Fibroblast of the conjunctiva (primary cell): ENCODE measurements at places on chromosomes 1 and 21.

DNA sequence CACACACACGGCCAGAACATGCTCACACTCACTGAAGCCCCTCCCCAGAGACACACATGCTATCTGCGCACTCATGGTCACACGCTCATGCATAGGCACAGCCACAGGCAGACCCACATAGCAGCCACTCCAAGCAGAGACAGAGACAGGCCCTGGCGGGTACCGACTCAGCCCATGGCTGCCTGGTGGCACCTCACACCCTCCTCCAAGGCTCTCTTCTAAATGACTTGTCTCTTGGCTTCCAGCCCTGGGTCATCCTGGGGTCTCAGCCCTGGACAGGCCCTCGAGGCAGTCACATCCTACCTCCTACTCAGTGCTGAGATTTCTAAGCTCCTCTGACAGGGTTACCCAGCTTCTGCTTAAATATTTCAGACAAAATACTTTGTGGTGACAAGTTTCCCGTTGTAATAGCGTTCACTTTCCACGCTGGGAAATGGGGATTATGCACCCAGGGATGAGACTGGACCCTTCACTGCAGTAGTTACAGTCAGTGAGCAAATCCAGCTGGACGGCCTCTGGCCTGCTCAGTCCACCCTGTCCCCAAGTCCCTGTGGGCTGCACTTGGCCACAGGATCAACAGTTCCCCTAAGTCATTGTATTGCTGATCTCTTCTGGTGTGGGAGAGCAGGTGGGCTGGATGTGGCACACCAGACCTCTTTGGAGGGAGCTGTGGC lies 2.9 kb upstream of the NFASC start:
- no peak for DNase-seq

GRCh38 chr1:54811066-54811465 lies 9.9 kb upstream of the TTC22 start:
- DNase-seq, result no peak

DNA sequence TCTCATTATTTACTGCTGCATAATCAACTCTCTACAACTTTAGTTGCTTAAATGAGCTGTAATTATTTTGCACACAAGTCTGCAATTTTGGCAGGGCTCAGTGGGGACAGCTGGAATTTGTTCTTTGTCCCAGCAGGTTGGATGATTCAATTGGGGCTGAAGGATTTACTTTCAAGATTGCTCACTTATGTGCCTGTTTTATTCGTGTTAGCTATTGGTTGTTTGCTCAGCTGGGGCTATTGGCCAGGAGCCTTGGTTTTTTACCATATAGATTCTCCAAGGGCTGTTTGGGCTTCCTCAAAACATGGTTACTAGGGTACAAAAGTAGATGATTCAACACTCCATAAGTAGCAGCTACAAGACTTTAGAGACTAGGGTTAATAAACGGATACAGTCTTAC lies 13.4 kb downstream of the OR10R2 start:
- DNase-seq, result no peak

DNA sequence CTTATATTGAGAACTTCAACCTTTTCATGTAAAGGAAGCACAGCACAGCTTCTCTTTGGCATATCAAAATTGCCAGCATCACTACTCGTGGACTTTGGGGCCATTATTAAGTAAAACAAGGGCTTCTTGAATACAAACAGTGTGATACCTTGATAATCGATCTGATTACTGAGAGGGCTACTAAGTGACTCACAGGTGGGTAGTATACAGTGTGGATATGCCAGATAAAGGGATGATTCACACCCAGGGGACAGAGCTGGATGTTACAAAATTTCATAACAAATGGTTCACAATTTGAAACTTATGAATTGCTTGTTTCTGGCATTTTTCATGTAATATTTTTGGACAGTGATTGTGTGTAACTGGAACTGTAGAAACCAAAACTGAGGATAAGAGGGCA lies 15.4 kb downstream of the HDAC1 start:
- DNase-seq, result no peak

- no peak for DNase-seq
Observed at GRCh38 chr1:201902198-201902597, 13.5 kb downstream of the SHISA4 start.

GRCh38 chr1:86833461-86834215 lies 80.3 kb downstream of the SELENOF start:
- DNase-seq, result peak; percentile 92

DNA sequence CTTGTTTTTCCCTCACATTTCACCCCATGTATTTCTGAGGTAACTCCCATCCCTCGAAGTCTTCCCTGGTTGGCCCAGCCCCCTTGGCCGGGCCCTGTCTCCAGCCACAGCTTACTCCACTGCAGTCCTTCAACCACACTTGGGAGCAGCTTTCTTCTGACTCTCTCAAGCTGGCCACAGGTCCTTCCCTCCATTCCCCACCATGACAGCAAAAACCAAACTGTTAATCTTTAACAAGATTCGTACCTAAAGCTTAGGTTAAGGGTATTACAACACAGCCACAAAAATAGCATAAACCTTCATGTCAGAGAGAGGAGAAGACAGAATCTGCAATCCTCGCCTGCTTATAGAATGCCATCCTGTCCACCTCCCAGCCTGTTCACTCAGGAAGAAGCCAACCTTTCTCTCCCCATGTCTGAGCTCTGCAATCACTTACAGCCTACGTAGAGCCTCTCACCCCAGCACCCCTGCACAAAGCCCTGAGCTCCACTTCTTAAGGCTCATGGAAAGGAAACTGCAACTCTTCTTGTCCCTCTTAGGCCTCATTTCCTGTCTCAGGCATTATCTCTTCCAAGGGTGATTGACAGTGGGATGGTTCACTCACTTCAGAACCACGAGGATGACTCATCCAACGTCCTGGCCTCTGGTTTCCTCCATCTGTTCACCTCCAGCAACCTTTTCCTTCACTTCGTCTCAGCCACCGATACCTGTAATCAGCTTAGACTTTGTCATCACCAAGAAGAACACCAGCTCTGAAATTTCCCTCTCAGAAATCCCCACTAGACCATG lies 72.8 kb downstream of the CD2 start:
- DNase-seq, result no peak

- no peak for DNase-seq
Observed at GRCh38 chr1:161420763-161421455, 53.2 kb upstream of the CFAP126 start.

- no peak for DNase-seq
Observed at GRCh38 chr1:3021233-3021671, at the start of gene ACTRT2. ACTRT2 (plus strand) TSS chr1:3021467; CDS start chr1:3021687, 220 bp downstream.

DNA sequence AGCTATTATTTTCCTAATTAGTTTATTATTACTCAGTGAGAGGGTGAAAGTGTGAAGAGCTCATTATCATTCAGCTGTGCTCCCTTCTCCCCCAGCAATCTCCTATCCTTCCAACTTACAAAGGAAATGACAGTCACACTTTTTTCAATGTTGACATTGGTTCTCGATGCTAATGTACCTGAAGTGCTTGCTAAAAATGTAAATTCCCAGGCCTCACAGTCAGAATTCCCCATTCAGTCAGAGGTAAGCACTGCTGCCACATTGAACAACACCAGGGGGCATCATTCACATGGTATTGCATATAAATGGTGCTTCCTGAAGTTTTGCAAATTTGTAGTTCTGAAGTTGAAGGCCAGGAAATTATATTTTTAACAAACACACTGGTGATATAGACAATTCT lies 132.7 kb upstream of the FOXD3 start:
- no peak for DNase-seq

DNA sequence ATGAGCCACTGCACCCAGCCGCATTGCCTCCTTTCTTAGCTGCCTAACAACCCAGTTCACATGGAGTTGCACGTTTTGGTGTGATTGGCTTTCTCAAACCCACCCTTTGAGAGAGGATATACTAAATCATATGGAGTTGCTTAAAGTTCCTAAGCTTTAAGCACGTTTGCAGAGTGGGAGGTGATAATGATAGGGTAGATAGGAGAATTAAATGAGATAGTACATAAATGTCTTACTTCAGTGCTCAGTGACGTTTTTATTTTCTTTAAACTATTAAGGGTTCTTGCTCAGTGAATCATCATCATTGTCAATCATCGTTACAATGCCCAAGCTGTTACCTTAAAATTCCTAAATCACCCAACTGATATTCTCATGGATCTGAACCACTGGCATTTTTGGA lies 2.9 kb upstream of the SH3D21 start:
- DNase-seq, result no peak

GRCh38 chr1:204465546-204466415 lies 28.8 kb downstream of the PIK3C2B start:
- no peak for DNase-seq

DNA sequence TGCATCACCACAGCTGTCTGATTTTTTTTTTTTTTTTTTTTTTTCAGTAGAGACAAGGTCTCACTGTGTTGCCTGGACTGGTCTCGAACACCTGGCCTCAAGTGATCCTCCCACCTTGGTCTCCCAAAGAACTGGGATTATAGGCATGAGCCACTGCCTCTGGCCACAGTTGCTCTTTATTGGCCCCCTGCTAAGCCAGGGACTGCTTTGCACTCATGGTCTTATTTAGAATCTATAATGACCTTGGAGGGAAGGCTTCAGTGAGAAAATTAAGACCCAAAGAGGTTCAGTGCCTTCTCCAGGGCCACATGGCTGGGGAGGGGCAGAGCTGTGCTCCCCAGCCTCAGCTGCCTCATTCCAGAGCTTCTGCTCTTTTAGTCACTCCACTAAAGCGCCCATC lies 84.9 kb downstream of the PTPRU start:
- DNase-seq, result no peak

DNA sequence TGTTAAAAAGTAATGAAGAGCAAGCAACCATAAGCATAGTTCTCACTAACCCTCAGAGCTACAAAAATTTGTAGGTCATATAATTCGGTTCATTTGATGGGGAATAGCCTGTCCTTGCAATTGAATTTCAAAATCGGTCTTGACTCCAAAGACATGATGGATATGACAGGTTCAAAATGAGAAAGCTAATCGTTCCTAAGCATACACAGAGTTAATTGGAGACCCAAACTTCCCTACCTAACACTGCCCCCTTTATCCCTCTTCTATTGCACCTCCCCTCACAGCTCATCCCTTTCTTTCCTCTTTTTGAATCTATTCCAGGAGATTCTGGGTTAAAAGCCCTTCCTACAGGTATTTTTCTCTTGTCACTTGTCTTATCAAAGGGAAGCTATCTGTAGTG lies 390.0 kb upstream of the PTBP2 start:
- DNase-seq, result no peak

- DNase-seq, result no peak
Observed at GRCh38 chr1:23591460-23592208, 32.3 kb upstream of the ID3 start.
